ENCODE measurements at places on chromosomes 2 and 18. TPM values are rescaled to one million over a fixed set of nuclear protein-coding genes. Genes with fewer than 3 reads are reported as not detected.

Gene RASGRP3
- 25.1 TPM for polyA plus RNA-seq

Gene POMC
- polyA plus RNA-seq, result 5.7 TPM

Gene VWA3B
- polyA plus RNA-seq, result 0.40 TPM

Gene NEB
- 15.8 TPM for polyA plus RNA-seq

Gene MOGAT1
- not detected for polyA plus RNA-seq

Gene PROKR1
- 0.32 TPM for polyA plus RNA-seq

Gene IL18R1
- polyA plus RNA-seq, result 2.7 TPM
